ENCODE measurements at places on chromosomes 12 and 14. TPM values are rescaled to one million over a fixed set of nuclear protein-coding genes. Genes with fewer than 3 reads are reported as not detected.

PRR4 gene
- 0.97 TPM for total RNA-seq

DNA sequence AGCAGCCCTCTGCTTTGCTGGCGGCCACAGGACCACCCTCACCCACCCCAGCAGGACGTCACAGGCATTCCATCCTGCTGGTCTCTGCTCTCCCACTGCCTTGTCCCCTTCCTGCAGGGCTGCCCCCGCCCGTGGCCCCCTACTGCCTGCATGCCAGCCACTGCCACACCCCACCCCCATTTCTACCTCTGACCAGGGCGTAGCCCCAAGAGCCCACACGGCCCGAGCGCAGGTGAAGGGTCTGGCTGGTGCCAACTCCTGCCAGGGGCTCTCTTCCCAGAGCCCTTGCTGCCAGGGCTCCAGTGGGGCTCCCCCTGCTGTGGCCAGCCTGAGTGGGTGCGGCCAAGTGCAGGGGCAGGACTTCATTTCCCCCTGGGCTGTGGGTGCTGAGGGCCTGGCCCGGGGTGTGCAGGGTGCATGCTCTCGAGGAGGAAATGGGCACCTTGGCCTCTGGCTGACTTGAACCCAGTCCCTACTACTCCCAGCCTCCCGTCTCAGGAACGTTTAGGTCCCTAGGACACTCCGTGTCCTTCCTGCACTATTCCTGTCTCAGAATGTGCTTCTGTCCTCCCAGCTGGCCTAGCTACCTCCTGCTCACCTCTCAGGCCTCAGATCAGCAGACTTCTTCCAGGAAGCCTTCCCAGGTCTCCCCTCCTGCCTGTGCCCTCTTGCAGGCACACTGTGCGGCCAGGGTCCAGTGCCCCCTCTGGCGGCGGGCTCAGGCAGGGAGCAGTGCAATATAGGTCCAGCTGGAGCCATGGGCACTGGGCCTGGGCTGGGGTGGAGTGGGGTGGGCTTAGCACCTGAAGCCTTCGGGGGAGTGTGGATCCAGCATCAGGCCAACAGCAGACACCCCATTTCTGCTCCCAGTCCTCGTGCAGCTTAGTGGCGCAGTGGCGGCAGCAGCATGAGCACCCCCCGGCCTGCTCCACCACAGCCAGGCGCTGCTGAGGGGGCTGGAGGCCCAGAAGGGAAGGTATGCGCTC lies 1.4 kb downstream of the LBHD2 start:
- no peak for DNase-seq

GRCh38 chr14:64645220-64645892 lies 58.9 kb upstream of the PLEKHG3 start:
- DNase-seq = peak; percentile 92

ADGRD1 gene
- total RNA-seq = not detected

DNA sequence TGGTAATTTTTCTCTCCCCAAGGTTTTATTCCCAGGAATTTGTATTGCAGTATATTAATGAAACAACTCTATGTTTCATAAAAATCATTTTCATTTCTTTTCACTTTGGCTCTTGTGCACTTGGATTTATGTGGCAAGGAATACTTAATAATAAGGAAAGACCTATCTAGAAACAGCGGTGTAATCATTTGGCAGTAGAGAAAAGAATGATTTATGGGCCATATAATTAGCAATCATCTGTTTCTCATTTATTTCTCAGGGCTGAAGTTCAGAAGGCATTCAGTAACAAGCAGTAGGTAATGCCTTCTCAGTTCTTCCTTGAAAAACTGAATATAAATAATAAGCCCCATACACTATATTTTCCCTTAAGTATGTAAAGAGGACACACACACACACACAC lies 172.6 kb downstream of the ANO4 start:
- DNase-seq = no peak

DNA sequence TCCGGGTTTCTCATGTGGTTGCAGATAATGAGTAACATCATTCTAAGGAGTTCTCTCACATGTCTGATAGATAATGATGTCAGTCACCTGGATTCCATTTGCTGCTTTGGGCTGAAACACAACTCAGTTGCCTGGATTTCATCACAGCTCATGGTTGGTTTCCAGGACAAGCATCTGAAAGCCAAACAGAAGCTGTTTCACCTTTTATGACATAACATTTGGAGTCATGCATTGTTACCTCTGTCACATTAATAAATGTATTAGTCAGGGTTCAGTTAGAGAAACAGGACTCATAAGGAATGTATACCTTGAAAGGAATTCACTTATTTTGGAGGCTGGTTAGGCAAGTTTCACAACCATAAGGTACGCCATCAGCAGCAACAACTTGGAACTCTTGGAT lies 251.9 kb upstream of the ATXN7L3B start:
- DNase-seq = no peak

DNA sequence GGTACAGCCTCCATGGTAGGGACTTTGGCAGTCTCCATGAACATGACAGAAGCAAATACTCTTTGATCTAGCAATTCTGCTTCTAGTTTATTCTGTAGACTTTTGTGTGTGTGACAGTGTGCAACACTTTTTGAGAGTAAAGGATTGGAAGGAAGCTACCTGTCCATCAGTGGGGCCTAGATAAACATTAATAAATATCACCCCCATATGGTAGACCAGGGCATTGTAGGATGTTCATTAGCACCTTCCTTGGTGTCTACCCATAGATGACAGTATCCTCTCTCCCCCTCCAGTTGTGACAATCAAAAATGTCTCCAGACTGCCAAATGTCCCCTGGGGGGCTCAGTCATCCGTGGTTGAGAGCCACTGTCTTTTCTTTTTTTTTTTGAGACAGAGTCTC lies 10.8 kb downstream of the SNRNP35 start:
- DNase-seq = no peak

DNA sequence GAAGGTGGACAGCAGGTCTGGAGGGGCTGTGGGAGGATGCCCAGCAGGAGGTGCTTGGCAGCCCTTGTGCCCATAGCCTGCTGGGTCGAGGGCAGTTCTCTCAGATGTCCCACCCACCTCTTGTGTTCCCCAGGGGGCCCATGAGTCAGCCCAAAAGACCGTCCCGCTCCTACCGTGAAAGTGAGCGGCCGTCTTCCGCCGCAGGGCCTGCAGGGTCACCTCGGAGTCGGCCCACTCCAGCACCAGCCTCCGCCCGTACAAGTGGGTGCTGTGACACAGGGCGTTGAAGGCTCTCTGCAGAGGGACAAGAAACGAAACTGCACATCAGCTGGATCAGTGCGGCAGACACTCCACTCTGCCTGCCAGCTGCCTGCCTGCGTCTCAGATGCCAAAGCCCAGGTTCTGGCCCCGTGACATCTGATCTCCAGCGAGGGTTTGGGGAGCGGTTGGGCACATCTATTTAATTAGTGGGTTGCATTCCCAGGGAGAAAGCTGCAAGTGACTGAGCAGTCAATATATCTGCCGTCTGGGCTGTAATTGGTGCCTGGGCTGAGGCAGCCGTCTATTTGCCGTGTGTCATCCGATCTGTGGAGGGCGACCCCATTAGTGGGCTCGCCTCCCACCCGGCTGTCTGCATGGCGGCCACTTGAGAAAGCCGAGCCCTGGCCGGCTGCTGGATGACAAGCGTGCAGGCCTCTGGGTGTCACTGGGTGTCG lies 121.5 kb downstream of the RBM19 start:
- no peak for DNase-seq

LBHD2 gene
- total RNA-seq = not detected

- no peak for DNase-seq
Observed at GRCh38 chr14:104220215-104221070, 82.1 kb downstream of the KIF26A start.

DNA sequence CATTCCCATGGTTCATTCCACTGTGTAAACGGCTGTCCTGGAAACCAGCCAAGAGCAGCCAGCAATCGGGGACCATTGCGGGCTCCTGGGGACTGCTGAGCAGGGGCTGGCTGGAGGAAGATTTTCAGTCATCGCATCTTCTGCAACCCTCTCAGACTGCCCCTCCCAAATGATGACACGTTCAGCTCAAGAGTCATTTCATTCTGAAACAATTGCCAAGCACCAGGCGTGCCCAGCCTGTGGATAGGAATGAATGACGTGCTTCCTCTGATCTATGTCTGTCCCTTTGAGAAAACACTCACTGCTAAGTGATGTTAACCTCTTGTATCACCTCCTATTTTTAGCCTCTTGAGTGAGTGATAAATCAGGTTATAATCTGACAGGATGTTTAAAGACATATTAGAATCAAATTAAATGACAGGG lies 62.0 kb downstream of the NDUFA12 start:
- peak; percentile 92 for DNase-seq

PLEKHH1 gene
- 0.21 TPM for total RNA-seq

DNA sequence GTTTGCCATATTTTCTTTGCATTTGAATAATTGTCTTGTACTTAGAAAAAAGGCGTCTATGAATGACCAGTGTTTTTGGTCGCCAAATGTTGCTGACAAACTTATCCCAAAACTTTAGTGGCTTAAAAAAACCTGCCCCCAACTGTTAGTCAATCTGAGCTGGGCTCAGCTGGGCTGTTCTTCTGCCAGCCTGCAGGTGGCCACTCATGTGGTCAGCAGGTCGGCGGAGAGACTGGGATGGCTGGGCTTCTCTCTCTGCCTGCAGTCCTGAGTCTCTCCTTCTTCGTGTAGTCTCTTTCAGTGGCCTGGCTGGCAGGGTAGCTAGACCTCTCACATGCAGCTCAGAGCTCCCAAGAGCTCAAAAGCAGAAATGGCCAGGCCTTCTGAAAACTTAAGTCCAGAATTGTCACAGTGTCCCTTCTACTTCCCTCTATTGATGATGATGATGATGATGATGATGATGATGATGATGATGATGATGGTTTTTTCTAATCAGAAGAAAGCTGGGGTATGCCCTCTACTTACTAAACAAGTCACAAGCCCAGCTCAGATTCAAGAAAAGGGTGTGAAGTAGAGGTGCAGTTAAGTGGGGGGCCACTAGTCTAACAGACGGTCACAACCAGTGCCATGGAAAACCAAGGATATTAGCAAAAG lies 87.9 kb downstream of the PTPN11 start:
- DNase-seq = no peak

- no peak for DNase-seq
Observed at GRCh38 chr14:36605506-36605857, 23.1 kb upstream of the NKX2-8 start.

GRCh38 chr12:75196865-75197264 lies 12.8 kb downstream of the KCNC2 start:
- no peak for DNase-seq

- DNase-seq = no peak
Observed at GRCh38 chr14:23245282-23245681, 7.5 kb downstream of the RNF212B start.

GRCh38 chr12:46259713-46260112 lies 9.1 kb downstream of the SLC38A1 start:
- no peak for DNase-seq

- no peak for DNase-seq
Observed at GRCh38 chr12:124611559-124612409, 44.4 kb upstream of the NCOR2 start.

- no peak for DNase-seq
Observed at GRCh38 chr14:37862263-37862662, 266.8 kb downstream of the TTC6 start.

RPS6KL1 gene
- 1.1 TPM for total RNA-seq

- no peak for DNase-seq
Observed at GRCh38 chr12:111450676-111451075, 45.0 kb downstream of the SH2B3 start.

CFAP54 gene
- 0.50 TPM for total RNA-seq

- no peak for DNase-seq
Observed at GRCh38 chr12:81942594-81942993, 183.4 kb upstream of the PPFIA2 start.

DNA sequence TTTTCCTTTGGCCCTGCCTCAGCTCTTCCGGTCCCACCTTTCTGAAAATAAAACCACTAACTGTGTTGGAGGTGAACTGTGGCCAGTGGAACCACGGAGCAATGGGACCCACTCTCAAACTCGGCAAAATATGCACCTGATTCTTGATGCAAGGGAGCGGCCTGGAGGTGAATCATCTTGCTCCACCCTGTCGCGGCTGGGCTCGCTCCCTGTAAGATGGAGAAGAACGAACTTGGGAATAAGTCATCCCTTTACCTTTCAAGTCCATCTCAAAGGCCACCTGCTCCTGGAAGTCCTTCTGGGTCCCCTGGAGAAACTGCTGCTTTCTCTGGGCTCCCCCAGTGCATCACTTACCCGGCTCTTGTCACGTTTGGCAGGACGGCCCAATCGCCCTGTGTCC lies 309.9 kb downstream of the BCL11B start:
- no peak for DNase-seq

DNA sequence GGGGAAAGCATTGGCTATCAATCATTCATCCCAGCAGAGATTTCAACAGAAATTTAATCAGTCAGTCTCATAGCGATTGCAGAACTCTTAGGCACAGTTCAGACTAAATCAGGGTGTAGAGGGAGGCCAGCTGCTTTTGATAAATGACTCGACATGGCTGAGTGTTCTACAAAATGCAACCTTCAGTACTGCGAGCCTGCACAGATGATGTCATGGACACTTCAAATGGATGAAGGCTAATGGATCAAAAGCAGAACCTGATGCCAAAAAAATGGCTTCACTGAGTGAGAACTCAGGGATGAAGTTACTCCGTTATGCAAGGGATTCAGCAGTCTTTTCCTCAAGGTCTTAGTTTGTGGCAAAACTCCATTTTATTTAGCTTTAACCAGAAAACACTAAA lies 167.3 kb downstream of the DACT1 start:
- DNase-seq = no peak

DNA sequence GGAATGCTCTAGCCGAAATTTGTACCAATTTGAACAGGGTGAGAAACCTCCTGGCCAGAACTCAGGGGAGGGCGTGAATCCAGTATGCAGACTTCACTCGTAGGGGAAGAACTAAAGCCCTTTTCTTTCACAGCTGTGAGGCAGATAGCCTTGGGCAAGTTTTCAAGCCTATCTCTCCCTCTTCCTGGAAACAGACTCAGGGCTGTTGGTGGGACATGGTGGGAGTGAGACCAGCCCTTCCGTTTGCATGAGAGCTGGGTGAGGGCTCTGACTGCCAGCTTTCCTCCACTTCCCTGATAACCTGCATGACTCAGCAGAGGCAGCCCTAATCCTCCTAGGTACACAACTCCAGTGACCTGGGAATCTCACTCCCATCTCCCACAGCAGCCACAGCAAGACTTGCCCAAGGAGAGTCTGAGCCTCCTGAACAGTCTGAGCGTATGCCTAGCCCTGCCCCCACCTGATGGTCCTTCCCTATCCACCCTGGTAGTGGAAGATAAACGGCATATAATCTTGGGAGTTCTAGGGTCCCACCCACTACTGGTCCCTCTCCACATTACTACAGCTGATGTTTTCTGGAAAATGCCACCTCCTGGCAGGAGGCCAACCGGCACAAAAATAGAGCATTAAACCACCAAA lies 170.1 kb upstream of the AMIGO2 start:
- DNase-seq = no peak

FGD4 gene
- total RNA-seq = 2.6 TPM

Data from HFFc6 (cell line).